ENCODE measurements at places on chromosomes 2 and 18. TPM values are rescaled to one million over a fixed set of nuclear protein-coding genes. Genes with fewer than 3 reads are reported as not detected.
A peak's percentile ranks its signal among the peaks of the same experiment; 100 is the strongest.

- DNase-seq = no peak
Observed at GRCh38 chr2:23606968-23607367, 222.0 kb downstream of the KLHL29 start.

The SERPINB13 gene
- total RNA-seq = not detected

DNA sequence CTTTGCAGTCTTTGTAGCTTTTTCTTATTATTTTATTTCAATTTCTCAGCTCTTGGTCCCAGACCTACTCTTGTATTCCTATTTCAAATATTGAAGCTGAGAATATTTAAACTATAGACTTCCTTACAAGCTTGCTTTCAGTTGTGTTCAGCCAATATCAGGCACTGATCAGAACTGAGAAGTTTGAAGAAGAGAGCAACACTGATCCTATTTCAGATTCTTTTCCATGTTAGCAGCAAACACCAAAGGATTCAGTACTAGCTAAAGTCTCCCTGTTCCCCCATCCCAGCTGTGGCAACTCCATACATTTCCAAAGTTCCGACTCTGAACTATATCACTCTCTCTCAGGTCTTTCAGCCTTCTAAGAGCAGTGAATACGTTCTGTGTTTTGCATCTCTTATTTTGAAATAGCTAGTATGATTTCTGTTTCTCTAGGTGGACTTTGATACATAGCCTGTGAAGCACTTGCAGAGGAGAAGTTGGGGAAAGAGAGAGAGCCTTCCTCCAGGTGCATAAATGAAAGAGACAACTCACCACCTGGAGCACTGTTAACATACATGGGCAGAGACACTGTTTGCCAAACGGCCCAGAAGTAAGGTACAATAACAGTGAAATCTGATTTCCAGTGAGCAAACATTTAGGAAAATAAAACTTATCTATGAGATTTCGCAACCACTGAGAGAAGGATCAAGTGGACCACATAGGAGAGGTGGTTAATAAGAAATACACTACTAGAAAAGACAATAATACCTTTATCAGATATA, 135.0 kb upstream of the ZNF804A start:
- DNase-seq = no peak

- DNase-seq = no peak
Observed at GRCh38 chr2:63058144-63058920, 7.7 kb downstream of the OTX1 start.

DNA sequence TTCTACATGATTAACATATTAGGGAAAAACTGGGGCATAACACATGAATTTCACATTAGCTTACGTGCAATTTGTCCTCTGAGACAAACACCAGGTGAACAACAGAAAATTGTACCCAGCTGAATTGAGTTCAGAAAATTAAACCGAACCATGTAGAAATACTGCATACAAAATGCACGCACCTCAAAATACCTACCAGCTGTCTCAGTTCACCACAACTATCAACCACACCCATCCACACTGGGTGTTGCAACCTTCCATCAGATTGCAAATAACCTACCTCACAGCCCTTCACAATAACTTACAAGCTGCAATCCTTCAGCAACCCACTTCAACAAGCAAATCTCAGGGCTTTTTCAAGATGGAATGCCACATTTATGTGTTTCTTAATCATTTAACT, 55.9 kb downstream of the UNC50 start:
- DNase-seq = peak; percentile 78

The TEKT4 gene
- not detected for total RNA-seq

DNA sequence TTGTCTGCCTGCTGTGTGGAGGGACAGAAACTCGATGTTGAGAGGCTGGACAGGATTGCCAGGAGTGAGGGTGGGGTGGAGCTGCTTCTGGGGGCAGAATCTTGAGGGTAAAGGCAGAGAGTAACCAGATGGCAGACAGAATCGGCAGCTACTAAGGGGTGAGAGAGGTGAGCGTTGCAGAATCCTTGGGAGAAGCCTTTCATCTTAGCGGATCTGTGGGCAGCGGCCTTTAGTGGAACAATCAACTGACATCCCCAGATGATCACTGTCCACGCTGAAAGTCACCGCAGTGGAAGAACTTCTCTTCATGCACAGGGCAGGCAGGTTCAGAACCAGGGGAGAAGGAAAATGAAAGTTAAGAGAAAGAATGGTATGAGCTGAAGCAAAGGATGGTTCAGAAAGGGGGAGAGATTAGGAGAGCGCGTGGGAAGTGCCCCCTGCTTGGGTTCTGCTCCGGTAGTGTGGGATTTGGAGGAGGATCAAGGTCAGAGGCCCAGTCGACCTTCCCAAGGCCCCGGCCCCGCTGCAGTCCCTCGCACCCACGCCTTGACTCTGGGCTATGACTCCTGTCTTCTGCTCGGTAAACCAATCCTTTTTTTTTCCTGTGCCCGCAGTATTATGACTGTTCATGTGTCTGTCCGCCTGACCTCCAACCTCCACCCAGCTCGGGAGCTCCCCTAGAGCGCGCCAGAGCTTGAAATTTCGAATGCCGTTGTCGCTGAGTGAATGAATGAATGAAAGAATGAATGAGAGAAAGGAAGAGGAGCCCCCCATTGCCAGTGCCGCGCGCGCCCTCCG, 584 bp downstream of the BOLA3 start:
- peak; percentile 71 for DNase-seq

Measured in activated CD8-positive, alpha-beta T cell treated with anti-CD3 and anti-CD28 coated beads for 36 hours (primary cell).